ENCODE measurements at places on chromosomes 3 and 15.

DNA sequence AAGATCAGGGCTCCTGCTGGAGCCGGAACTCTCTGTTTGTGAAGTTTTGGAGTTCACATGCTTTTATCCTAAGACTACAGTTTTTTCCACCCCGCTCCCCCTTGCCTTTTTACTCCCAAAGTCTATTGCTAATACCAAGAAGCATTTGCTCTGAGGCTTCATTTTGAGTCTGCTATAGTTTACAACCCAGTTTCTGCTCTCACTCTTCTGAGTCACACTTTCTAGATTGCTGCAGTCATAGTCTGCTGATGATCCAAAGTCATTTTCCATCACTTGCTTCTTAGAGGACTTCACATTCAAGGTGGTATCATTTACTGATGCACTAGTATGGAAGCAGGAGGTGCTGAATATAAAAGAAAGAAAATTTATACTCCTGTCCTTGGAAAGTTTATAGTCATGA, 937.4 kb downstream of the IGSF11 start:
- no peak for DNase-seq

- no peak for DNase-seq
Measured at GRCh38 chr3:39108200-39108710, 775 bp downstream of the TTC21A start.

GRCh38 chr3:100335434-100335833, 877 bp downstream of the NIT2 start:
- no peak for DNase-seq

GRCh38 chr3:128319741-128320141, 146.9 kb downstream of the DNAJB8 start:
- DNase-seq: no peak

- DNase-seq: no peak
Measured at GRCh38 chr3:17158941-17159682, 274.4 kb downstream of the PLCL2 start.

Data from DMS79 treated with DMSO at 0.1 percent for 48 hours (cell line).